ENCODE measurements at places on chromosomes 1 and 21.

DNA sequence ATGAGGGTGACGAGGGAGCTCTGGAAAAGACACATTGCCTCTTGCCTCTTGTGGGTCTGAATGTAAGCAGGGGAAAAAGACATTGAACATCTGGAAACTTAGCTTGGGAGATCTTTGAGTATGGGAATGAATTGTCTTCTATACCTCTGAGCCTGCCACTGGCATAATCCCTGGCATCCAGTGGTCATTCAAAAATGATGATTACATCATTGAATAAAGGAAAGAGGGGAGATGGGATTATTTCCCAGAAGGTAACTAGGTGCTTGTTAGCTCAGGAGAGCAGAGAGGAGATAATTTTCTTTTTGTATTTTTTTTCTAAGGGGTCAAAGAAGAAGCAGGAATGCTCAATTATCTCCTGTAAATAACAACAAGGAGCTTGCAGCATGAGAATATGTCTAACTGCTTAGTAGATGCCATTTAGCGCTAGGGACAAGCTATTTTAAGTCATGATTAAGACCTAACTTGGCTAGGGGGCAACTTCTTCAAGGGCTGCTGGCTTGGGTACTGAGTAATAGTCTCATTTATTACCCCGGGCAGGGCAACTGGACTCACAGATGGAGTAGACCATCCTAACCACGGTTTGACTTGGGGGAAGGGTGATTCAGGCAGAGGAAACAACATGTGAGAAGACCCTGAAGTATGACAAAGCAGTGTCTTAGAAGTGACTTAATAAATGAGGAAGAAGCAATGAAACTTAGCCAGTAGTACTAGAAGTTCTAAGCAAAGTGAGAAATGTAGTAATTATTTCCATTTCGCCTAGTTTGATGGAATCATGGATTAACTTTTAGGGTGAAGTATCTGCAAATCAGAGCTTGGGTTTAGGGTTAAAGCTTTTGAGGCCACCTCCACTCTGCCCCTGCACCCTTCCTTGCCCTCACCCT, 11.0 kb upstream of the XCL2 start:
- no peak for DNase-seq

DNA sequence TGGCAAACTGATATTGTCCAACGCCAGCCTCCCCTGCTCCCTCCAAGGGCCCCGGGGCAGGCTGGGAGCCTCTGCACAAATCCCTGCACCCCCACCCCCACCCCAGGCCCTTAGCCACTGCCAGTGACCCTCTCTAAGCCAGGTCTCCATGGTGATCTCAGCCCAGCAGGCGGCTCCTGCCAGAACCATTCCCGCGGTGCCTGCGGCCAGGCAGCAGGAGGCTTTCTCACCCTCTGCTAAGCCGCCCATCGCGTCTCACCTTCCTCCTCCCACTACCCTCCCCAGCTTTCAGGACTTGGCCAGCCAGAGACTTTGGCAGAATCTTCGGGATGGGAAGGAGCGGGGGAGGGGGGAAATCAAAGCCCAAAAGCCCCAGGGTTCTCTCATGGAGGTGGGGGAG, 46.8 kb upstream of the WASF2 start:
- no peak for DNase-seq

- no peak for DNase-seq
These were observed 325.1 kb upstream of the GREM2 start for GRCh38 chr1:240936911-240937668.

- peak; percentile 27 for DNase-seq
These were observed 59.4 kb downstream of the RUNX3 start for GRCh38 chr1:24870551-24871195.

- DNase-seq: no peak
These were observed 73.4 kb downstream of the HUNK start for GRCh38 chr21:31946231-31946630.

DNA sequence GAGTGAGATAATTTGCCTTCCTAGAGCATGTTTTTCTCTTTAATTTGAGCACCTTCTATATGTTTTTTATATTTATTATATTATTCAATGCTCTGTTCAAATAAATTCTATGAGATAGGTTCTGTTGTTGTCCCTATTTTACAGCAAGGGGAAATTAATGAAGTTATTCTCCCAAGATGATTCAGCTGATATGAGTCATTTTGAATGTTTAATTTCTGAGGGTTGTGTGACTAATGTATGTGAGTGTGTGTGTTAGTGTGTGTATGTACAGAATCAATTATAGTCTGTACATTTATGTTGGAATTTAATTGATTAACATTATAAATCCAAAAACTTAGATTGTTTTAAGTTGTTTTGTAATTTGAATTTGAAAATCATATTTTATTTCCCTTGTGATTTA, 1536.7 kb upstream of the B3GALT2 start:
- DNase-seq: no peak

DNA sequence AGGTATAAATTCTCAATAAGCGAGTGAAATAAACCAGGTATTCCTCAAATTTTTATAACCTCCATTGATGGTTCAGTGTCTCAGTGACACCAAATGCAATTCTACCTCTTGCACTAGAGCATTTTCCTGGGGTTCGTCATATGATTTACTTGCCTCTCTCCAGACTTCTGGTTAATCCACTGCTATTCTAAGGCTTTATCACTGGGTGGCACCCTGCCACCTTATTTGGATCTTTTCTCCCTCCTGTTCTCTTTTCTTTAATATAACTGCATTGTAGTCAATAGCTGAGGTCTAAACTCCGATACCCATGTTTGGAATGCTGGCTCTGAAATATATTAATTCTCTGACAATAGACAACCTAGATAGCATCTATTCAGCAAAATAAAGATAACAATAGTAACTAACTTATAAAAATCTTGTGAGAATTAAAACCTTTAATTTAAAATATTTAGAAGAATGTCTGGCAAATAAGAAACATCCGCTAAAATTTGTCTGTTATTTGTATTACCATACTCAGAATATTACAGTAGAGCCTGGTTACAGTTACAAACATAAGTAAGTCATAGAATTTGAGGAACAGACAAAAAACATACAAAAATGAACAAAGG, 436.4 kb downstream of the PLA2G4A start:
- no peak for DNase-seq

- no peak for DNase-seq
These were observed 13.3 kb downstream of the RNU5D-1 start for GRCh38 chr1:44717653-44718052.

GRCh38 chr1:153291514-153291913, 21.2 kb downstream of the PGLYRP3 start:
- no peak for DNase-seq

DNA sequence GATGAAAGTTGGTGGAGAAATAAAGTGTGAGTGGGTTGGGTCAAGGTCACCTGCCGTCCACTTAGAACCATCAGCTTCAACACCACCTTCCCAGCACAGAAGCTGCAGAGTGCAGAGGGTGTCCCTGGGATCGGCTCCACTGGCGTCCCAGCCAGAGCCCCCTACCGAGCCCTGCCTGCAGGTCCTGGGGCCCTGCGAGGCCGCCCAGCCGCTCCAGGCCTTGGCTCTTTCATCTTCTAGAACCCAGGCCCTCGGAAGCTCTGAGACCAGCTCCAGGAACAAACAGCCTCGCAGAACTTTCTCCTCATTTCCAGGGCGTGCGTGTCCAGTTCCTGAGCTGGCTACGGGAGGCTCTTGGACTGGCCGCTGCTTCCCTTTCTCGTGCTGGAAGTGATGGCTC, 166.0 kb downstream of the PRDM16 start:
- no peak for DNase-seq

DNA sequence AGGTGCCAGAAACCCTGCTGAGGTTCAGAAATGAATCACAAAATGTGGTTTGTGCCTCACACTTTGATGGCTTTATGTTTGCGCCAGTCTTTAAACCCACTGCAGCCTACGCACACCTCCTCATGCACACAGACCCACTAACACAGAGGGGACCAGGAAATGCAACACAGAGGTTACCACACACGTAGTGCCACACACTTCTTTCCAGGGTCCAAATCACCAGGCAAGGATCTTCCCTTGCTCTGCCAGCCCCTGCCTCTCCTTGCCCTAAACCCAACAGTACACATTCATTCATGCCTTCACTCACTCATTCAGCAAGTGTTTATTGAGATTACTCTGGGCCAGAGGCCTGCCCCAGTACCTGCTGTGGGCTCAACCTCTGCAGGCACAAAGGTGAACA, 17.5 kb downstream of the MAB21L3 start:
- DNase-seq: no peak

GRCh38 chr1:43538969-43539368, 8.3 kb downstream of the PTPRF start:
- DNase-seq: no peak

DNA sequence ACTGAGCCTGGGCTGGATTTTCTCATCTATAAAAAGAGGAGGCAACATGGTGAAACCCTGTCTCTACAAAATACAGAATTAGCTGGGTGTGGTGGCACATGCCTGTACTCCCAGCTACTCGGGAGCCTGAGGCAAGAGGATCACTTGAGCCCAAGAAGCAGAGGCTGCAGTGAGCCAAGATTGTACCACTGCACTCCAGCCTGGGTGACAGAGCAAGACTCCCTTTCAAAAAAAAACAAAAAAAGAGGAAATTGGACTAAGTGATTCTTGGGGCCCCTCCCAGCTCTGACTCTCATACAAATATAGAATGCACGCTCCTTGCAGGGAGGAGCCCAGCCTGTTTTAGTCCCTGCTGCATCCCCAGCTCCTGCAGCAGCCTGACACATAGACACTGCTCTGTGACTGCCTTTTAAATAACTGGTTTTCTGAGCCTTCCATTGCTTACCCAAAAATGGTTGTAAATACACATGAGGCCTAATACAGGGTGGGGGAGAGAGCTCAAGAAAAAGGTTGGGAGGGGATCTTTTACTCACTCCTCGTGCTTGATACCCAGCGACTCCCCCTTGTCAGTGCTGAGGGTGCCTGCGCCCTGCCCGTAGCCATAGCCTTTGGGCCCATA, 17.2 kb downstream of the CSRP1 start:
- peak; percentile 43 for DNase-seq

DNA sequence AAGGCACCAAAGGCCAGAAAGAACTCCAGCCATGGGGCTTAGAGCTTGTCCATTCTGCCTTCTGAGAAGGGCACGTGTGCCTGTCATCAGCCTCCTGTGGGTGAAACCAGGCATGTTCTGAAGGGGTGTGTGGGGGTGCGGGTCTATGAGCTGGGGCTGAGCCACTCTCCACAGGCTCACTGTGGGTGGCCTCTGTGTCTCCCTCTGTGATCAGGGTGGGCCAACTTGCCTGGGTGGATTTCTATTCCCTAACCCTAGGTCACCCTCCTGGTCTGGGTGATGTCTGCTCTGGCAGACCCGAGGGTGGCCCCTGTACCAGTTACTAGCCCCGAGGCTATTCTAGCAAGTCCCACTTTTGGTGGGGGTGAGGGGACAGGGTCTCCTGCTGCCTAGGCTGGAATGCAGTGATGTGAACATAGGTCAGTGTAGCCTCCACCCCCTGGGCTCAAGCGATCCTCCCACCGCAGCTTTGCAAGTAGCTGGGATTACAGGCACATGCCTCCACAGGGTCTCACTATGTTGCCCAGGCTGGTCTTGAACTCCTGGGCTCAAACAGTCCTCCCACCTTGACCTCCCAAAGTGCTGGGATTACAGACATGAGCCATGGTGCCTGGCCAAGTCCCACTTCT, 94.4 kb downstream of the TRIM11 start:
- DNase-seq: no peak

Data from inflammatory macrophage (primary cell).